Stimulated activated CD4-positive, alpha-beta T cell treated with anti-CD3 and anti-CD28 coated beads, Interleukin-1b, Interleukin-23, amount 100 ng/mL, for 4 hours (primary cell): ENCODE measurements at places on chromosomes 12 and 14.

DNA sequence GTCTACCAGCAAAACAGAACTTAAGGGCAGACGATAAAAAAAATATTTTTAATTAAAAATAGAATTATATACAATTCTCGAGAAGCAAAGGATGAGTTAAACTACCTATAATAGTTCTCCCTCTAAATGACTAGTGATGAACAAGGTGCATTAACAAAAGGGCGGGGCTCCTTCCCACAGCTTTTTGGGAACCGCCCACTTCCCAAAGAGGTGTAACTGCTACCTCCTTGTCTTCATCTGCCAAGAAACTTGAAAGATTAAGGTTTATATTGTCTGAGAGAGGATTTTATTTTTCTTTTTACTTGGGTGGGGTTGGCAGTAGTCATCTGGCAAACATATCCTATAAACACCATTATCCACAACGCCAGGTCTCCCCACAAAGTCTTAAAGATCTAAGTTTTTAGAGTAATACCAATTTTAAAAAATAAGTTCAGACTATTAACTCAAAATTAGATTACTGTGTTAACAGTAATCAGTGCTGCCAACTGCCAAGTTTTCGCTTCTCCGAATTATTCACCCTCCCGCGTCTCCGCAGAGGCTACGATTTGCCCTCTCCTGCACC is 938 bp downstream of the RALGAPA1 start:
- DNase-seq: no peak

GRCh38 chr12:120586206-120586605 is 5.0 kb upstream of the POP5 start:
- DNase-seq: no peak

DNA sequence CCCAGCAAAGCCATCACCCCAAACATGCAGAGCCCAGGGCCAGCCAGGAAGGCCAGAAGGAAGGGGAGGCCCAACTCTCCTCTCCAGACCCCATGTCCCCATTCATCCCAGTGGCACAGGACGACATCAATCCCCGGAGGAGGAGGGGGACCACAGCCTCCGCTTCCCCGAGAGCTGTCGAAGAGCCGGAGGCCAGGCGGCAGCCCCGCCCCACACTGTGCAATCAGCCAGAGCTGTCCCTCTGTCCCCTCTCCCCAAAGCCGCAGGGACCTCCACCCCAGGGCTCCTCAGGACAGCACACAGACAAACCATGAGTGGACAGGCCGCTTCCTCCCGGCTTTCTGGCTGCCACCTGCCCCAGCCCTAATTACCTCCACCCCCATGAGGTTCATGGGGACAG is 16.8 kb downstream of the RAB35 start:
- DNase-seq: no peak

DNA sequence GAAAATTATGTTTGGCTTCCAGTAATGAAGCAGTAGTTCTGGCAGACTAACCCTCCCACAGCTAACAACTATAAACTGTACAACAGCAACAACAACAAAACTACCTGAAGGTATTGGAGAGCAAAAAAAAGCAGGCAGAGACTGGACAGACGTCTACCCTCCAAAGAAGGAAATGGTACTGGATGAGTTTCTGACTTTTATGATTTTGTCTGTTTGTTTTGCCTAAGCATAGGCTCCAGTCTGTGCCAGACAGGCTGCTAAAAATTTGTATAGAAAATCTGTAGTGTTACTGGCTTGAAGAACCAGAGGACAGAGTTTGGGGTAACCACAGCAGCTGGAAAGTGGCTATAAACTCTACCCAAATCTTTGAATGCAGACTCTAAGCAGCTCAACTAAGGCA is 131.3 kb downstream of the SLC25A47 start:
- DNase-seq: no peak

DNA sequence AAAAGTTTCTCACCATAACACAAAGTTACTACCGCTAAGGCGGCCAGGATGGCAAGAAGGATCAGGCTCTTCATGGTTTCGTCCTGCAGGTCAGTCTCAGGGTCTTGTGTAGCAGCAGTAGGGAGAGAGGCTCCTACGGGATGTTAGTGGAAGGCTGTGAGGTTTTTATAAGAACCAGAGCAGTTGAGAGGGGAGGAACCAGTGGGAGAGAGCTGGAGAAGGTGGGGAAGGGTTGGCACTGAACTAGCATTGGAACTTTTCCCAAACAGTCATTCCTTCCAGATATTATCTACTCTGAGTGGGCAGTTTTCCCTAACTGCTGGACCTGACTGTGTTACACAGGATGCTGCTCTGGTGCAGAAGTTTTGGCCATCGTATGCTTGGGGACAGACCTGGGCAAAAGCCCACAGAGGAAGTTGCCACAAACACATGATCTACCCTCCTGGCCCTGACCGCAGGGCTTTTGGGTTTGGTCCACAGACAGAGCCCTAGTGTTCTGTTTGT is at the start of gene MGP:
Gene MGP, minus strand, starts transcription at position 137 of the 504 bp plus-strand sequence. Its CDS starts 63 bp downstream, at position 74.
- DNase-seq: no peak

- DNase-seq: no peak
Observed at GRCh38 chr12:119594399-119594730, 791 bp downstream of the TMEM233 start.
